ENCODE measurements at places on chromosomes 7 and 10.

DNA sequence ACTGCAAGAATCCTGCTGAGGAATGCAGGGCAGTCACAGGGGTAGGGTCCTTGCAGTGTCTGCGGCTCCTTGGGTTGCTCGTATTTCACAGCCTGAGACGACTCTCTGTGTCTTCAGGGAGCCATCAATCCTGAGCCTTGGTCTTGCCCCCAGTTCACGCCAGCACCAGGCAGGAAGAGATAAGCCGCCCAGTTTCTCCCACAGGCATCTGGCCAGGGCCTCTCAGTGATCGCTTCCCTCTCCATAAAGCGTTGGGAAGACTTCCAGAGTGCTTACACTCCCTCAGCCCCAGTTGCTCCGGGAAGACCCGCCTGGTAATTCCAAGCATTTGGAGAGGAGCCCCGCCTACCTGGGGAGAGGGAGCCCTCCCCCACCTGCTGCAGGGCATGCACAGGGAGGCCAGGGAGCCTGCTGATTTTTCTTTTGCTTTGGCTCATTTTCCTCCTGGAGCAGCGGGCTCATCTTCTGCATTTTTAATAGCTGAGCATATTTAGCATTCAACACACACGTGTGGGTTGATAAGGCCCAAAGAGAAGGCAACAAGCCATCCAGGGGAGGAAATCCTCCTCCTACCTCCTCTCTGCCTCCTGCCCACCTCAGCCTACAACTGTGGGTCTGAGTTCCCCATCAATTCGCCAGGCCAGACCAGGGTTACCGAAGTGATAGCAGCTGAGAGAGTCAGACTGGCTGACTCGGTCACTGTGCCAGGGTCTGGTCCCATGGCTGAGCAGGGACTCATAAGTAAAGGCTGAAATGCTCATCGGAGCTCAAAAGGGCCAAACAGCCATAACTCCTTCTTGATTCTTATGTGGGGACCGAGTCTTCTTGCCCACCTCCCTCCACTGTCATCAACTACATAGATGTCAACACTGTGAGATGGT lies 74.4 kb upstream of the EFCAB10 start:
- DNase-seq = no peak

GRCh38 chr7:80596933-80597517 lies 41.4 kb upstream of the CD36 start:
- DNase-seq = no peak

DNA sequence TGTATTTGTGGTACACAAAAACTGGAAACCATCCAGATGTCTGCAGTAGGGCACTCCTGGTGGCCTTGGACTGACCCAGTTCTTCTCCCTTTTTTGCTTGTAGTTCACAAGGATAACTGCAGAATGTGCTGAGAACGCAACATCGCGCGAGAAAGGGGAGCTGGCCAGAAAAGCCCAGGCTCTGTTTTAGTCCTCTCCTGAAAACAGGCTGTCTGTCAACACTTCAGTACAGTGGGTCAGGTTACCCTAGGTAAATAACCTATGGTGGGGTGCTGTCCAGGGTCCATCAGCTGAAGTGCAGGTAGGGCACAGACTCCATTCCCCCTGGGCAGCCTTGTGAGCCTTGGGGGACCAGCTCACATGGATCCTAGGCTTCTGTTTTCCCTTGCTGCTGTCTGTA lies 495.8 kb downstream of the MDFIC start:
- DNase-seq = no peak

DNA sequence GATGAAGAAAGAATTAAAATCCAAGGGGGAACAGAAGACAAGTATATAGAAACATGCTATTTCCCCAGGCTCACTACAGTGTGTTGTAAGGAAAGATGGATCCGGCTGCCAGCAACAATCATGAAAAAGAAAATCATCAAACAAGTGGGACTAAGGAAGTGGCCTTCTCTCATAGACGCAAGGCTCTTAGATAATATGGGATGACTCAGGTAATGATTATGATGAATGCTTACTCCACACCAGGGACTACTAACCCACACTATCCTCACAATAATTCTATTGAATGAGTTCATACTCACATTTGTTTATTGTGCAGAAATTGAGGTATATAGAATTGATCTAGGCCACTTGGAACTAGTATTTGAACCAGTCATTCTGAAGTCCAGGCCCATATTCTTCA lies 111.2 kb upstream of the BET1 start:
- DNase-seq = no peak

DNA sequence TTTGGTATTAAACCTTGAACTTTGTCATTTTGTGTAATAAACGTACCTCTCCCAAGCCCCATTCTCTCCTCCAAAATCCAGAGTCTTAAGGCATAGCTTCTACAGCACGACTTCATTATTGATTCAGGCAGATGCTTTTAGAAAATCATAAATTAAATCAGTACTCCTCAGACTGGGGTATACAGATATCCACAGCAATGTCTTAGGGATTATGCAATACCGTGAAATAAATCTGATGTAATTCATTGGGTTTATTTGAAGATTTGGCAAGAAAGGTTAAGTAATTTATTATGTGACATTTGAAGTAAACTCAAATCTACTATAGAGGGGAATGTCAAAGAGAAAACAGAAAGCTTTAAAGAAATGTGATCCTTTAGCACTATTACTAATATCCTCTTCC lies 246.1 kb upstream of the PLXDC2 start:
- no peak for DNase-seq

- DNase-seq = no peak
These were observed 50.2 kb upstream of the ZMIZ1 start for GRCh38 chr10:79018521-79019011.

- DNase-seq = peak; percentile 46
These were observed 78.3 kb downstream of the ST8SIA6 start for GRCh38 chr10:17375936-17376584.

DNA sequence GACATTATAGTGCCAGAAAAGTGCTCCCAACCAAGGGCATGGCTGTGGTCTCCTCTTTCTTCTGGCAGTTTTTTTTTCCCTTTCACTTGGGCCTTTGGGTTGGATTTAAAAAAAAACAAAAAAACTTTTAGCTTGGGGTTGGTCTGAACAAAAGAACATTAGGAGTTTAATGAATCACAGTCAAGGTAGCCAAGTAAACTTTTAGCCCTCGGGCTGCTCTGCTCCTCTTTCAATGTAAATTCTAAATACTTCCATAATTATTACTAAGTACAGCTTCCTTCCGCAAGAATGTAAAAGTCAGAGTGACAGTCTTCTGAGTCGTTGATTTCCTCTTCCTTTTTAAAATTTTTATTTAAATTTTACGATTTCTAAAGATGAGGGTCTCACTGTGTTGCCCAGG lies 79.2 kb downstream of the NRF1 start:
- DNase-seq = no peak

GRCh38 chr10:18689498-18689897 lies 30.3 kb downstream of the ARL5B start:
- DNase-seq = no peak

DNA sequence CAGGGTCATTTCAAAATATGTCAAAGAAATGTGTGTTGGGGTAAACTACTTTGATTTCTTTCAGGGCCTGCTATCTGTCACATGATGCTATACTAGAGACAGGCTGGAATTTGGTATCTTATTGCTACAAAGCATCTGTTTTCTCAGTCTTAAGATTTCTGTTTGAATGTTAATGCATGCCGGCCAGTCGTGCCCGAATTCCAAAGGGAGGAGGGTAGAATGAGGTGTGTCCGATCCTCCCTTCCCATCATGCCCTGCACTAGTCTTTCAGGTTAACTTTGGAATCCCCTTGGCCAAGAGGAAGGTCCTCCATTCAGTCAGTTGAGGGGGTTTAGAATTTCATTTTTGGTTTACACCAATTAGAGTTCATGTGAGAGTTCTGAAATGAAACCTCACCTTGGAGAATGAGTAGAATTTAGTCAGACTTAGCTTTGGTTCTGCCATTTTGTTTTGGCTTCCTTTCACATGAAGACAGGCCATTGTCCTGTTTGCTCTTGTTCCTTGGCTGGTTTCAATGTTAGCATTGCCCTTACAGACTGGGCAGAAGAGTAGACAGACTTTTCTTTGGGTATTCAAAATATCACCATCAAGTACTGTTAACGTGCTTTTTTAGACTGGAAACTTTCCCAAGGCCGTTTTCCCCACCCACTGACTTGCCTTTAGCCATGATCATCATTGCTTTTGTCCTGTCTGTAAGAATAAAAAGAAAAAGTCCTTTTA lies 95.8 kb downstream of the CAMK1D start:
- no peak for DNase-seq

DNA sequence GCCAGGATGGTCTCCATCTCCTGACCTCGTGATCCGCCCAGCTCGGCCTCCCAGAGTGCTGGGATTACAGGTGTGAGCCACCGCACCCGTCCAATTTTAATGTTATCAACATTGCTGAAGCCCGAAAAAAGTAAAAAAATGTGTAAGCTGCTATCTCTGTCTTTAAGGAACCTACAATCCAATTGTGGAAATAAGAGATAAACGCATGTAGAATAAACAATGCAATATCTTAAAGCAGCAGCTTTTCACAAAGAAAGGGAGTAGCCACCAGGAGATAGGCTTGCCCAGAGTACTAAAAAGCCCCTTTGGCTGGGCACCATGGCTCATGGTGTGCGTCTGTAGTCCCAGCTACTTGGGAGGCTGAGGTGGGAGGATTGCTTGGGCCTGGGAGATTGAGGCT lies 282.9 kb upstream of the LYZL1 start:
- DNase-seq = no peak

DNA sequence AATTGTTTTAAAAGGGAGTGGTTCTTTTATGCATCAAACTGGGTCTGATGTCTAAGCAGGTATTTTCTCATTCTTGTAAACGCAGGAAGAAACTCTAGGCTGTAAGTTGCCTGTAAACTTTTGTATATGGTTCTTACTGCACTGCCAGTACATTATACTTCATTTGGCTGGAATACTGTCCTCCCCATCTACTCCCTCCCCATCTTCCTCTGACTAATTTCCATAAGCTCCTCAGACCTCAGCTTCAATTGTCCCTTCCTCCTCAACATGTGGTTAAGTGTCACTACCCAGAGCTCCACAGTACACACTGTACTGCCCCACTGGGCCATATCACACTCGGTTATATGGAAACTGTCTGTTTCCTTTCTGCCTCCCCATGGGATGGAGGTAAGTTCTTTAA lies 161.4 kb upstream of the MDFIC start:
- no peak for DNase-seq

GRCh38 chr7:50981743-50982142 lies 199.0 kb upstream of the GRB10 start:
- DNase-seq = no peak
